ENCODE measurements at places on chromosomes 13 and 19.

DNA sequence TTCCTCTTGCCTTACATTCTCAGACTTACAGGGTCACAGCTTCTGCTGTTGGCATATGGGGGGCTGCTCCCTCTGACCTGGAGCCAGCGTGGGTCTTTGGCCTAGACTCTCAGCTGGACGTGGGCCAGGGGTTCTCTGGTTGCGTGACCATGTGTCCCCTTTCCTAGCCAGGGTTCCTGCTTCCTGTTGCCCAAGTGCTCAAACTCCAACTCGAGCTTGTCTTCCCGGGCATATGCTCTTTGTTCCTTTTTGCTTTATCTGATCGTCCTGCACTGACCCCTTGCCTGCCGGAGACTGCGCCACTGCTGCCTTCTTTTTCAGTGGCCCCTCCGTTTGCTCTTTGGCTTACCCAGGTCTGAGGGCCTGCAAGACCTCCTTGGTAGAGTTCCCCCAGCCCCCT, 25.3 kb upstream of the GPR183 start:
- no peak for DNase-seq

GRCh38 chr13:99103536-99103935, 97.1 kb upstream of the UBAC2 start:
- DNase-seq, result no peak

DNA sequence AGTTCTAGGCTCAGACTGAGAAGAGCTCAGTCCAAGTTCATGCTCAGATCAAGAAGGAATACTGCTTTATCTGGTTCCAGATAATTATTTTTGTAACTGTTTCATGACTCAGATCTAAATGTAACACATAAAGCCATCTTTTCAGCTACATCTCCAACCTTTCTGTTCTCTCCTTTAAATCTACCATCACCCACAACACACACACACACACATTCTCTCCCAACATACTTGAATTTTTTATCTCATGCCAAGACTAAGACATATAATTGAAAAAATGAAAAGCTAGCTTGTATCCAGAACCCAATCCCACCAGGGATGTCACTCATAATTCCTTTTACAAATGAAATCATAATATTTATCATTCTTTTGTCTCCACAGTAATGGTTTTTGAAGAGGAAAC, 7.6 kb downstream of the KATNAL1 start:
- DNase-seq, result no peak

DNA sequence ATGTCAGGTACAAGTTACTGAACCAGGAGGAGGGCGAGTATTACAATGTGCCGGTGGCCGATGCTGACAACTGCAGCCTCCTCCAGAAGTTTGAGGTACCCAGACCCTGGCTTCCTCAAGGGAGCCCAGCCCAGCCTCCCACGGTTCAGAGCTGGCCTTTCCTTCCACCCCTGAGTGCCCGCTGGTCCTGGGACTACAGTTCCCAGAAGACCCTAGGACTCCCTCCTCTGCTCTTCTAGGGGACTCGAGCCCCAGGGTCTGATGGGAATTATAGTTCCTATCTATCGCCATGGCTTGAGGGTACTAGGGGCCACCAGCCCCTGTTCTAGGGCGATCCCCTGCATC, 11.0 kb downstream of the PRKCG start:
- no peak for DNase-seq

DNA sequence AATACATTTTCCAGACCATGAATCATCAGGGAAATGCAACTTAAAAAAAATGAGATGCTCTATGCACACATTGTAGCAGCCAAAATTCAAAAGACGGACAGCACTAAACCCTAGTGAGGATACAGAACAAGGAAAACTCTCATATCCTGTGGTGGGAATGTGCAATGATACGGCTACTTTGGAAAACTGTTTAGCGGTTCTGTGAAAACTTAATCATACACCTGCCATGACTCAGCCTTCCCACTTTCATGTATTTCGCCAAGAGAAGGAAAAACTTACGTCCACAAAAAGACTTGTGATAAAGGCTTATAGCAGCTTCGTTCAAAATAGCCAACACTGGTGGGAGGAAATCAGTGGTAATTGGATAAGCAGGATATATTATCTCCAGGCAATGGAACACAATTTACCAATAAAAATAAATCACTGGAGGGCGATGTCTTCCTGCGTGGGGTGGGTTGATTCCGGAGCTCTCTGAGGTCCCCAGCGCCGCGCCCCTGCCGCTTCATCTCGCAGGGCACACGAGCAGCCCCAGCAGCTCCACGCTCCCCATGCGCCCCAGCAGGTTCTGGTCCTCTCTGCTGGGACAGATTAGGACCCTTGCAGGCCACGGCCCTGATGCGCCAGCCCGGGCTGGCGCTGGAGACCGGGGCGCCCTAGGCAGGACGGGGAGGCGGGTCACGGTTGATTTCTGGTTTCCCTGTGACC, 97.2 kb upstream of the ARHGEF7 start:
- DNase-seq, result no peak

GRCh38 chr19:45001087-45001739, at the start of gene RELB:
Gene RELB, plus strand, starts transcription at chr19:45001464. Its CDS starts 116 bp downstream, at chr19:45001580.
- DNase-seq, result peak; percentile 97

GRCh38 chr19:418761-419671, 10.1 kb upstream of the C2CD4C start:
- no peak for DNase-seq

- DNase-seq, result no peak
Measured at GRCh38 chr19:5536337-5536894, 31.3 kb downstream of the TINCR start.

DNA sequence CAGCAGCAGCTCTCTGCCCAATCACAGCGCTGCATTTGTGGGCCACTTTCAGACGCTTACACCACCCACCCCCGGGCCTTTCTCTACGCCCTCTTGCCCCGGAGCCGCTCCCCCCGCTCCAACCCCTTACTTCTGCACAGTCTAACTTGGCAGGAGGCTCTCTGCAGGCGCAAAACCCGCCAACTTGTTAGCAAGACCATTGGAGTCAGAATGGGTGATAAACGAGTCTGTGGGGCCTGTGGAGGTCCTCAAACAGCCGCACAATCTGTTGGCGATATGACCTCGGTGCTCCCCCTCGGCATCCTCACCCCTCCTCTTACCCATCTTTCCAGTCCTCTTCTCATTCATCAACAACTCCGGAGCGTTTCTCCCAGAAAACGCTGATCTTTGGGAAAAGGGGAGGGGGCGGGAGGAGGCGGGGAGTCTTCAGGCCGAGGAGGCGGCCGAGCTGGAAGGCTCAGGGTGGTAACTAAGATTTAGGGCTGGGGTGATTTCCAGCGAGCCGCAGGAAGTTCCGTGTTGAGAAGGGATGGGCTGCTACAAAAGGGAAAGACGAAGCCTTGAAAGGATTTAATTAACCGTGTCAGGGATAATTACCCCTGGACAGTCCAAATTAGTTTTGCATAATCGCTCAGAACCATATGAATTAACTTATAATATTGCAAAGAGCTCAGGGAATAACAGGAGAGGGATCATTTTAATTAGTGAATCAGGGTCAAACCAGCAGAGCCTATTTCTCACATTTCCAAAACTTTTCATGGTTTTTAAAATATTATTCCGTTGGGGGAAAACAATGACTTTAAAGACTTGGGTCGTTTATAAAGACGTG, 4.1 kb downstream of the SOX21 start:
- DNase-seq, result no peak

DNA sequence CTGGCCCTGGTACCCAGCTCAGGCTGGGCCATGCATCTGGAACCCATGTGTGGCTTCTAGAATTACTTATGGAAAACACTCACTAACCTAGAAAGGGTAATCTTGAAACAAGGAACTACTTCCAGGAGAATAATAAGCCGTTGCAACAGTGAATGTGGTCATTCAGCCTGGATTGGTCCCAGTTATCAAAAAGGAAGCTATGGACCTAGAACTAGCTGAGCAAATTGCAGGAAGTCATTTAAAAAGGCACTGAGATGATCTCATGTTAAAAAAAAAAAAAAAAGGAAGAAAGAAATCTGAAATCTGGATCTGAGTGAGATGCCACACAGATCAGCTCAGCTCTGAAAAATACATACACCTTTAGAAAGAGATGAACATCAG, 59.6 kb downstream of the DCT start:
- DNase-seq, result no peak

DNA sequence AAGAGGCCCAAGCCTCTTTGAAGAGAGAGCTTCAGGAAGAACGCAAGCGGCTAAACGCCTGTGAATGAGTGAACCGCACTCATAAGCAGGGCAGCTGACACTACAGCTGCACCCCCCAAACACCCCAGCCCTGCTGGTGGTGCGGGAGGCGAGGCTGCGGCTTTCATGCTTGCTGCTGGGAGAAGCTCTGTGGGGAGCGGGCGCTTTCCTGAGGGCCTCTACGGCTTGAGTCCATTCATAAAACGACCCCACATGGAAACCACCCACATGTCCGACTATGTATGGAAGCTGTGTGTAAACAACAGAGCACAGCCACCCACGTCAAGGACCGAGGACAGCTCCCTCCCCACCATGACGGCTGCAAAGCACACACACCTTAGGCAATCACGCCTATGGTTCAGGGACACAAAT, 5.5 kb downstream of the AP3D1 start:
- peak; percentile 23 for DNase-seq

Measured in activated CD4-positive, alpha-beta T cell treated with anti-CD3 and anti-CD28 coated beads, Interleukin-2, amount 50 U/mL, for 48 hours (primary cell).